ENCODE measurements at places on chromosomes 11 and 22. TPM values are rescaled to one million over a fixed set of nuclear protein-coding genes. Genes with fewer than 3 reads are reported as not detected.

DNA sequence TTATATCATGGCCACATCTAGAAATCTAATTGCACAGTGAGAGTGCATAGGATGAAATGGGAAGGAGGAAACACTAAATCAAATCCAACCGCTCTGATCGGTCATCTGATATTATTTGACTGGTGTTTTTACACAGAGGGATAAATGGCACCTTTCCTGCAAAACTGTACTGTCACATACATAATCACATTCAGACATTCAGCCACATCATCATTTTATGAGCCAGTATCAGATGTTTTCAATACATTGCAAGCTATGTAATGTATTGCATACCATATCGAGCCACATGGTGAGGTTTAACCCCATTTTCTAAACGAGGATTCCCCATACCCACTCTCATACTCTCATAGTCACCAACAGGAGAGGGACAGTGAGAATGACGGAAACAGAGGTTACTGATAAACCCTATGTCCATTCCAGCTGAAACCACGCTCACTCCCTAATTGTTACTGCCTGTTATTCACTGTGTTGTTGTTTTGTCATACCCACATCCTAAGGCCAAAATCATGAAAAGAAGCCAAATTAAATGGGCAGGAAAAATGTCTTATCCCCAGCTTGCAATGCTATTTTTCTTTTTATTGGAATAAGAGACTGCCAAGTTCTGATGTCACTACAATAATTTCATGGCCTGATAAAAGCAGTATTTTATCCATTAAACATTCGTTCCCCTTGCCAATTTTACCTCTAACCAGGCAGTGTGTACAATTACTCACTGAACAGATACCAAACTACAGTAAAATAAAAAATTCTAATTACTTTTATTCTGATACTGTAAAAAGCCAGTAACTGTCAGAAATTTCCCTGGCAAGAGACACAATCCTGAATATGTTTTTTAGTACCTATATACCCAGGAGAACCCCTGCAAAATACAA is 9.0 kb downstream of the CDON start:
- DNase-seq: no peak

GRCh38 chr11:107699371-107700285 is 12.2 kb downstream of the SLN start:
- DNase-seq: no peak

- DNase-seq: peak; percentile 52
Measured at GRCh38 chr11:77093056-77093891, 9.4 kb upstream of the OMP start.

DNA sequence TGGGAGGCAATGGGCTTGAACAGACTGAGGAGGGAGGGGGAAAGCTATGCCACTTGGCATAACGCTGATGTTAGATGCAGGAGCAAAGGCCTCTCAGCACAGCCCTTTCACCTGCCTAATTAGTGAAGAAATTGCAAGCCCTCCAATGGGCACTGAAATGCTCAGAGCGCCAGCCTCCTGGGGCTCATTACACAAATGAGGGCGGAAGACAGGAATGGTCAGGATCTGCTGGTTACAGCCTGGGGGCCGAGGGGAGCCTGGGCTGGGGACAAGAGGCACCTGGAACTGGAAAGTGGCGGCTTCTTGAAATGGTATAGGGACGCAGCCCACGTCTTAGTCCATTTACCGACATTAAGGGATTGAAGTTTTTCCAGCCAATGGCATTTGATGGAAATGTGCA is 50.2 kb upstream of the PLET1 start:
- DNase-seq: no peak

The SERPINH1 gene
- 121 TPM for total RNA-seq

The MIEF1 gene
- total RNA-seq: 19.0 TPM

GRCh38 chr11:109791337-109791736 is 301.9 kb upstream of the ZC3H12C start:
- no peak for DNase-seq

DNA sequence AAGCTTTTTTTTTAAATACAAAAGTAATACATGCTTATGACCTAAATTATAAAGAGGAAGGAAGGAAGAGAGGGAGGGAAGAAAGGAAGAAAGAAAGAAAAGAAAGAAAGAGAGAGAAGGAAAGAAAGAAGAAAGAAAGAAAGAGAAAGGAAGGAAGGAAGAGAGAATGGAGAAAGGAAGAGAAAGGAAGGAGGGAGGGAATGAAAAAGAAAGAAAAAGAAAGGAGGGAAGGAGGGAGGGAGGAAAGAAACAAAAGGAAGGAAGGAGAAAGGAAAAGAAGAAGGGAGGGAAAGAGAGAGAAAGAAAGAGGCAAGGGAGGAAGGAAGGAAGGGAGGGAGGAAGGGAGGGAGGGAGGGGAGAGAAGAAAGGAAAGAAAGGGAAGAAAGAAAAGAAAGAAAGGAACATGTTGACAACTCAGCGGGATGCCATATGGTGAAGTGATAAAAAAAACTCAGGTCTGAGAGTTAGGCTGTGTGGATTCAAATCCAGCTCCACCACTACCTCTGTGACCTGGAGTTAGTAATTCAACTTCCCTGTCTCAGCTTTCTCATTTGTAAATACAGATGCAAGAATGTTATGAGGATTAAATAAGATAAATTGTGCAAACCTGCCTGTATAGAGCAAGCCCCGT is 9.6 kb upstream of the EED start:
- DNase-seq: no peak

- no peak for DNase-seq
Measured at GRCh38 chr22:29890760-29891159, 7.8 kb downstream of the MTMR3 start.

Measured in sciatic nerve (tissue), 2 donors.